Activated naive CD4-positive, alpha-beta T cell treated with Interleukin-2 at 50 U/mL for 16 hours (primary cell): ENCODE measurements at places on chromosomes 13 and 19.

GRCh38 chr19:11423791-11424181, 4.7 kb upstream of the RGL3 start:
- no peak for DNase-seq

- DNase-seq: no peak
Measured at GRCh38 chr13:78197231-78197630, 278.6 kb upstream of the EDNRB start.

DNA sequence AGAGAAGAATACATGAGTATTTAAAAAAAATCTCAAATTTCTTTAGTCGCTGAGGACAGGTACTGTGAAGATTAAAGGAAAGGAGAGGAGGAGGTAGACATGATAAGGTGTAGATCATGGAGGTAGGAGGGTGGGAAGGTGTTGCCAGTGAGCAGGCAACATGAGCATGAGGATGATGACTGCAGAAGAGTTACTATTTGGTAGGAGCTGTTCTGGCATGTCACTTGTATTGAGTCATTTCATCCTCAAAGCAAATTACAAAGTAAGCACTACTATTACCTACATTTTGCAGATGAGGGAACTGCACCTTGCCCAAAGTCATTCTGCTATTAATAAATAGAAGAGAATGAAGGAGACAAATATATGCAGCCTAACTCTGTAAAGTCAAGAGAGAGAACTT, 435.8 kb upstream of the KLF12 start:
- no peak for DNase-seq

GRCh38 chr13:99315186-99315585, 8.0 kb upstream of the GPR183 start:
- DNase-seq: no peak

DNA sequence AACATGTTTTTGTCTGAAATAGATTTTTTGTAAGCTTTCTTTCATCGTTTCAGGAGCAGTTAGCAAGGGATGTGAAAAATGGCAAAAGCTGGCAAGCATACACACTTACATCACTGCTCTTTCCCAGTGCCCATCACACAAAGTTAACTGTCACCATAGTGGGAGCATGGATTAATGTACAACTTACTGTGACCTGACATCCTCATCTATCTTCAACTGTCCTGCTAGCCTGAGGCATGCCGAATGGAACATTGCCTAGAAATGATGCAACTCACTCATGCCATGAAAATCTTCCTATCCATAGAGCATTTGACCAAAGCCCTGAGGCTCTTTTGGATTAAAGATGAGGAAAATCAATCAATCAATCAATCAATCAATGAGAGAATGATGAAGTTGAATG, 491.7 kb upstream of the SLC10A2 start:
- DNase-seq: no peak

DNA sequence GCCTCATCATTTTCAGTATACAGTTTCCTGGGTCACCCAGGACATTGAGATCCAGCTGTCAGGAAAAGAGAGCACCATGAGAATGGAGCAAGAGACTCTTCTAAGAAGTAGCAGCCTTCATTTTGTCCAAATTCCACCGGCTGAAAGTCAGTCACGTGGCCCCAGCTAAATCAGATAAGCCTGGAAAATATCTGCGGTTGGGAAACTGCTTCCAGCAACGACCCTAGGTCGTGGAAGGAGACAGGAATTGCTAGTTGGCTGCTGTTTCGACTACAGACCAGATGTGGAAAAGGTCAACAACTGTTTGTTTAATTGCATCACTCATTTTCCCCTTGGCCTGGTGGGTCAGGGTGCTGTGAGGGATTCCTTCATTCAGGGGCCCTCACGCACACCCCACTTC, 107.0 kb downstream of the ZNF536 start:
- no peak for DNase-seq

DNA sequence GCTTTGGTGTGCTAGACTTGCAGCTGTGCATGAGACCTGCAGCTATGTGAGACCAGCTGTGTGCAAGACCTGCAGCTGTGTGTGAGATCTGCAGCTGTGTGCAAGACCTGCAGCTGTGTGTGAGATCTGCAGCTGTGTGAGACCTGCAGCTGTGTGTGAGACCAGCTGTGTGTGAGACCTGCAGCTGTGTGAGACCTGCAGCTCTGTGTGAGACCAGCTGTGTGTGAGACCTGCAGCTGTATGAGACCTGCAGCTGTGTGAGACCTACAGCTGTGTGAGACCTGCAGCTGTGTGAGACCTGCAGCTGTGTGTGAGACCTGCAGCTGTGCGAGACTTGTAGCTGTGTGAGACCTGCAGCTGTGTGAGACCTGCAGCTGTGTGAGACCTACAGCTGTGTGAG, 6.7 kb upstream of the DCUN1D2 start:
- DNase-seq: no peak

DNA sequence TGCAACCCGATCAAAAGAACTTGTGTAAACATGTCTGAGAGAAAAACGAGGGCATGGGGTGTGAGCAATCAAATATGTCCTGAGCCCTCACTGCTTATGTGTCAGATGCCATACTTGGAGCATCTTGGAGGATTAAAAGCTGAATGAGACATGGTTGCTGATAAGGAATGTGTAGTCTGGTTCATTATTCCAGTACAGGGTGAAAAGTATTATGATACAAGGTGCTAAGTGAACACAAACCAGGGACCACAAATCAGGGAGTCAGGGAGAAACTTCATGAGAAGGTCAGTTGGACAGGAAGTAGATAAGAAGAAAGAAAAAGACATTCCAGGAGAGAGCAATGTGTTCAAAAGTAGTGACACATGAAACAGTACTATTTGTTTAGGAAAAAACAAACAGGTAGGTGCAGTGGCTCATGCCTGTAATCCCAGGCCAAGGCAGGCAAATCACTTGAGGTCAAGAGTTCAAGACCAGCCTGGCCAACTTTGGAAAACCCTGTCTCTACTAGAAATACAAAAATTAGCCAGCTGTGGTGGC, 2.0 kb upstream of the RCBTB1 start:
- no peak for DNase-seq

DNA sequence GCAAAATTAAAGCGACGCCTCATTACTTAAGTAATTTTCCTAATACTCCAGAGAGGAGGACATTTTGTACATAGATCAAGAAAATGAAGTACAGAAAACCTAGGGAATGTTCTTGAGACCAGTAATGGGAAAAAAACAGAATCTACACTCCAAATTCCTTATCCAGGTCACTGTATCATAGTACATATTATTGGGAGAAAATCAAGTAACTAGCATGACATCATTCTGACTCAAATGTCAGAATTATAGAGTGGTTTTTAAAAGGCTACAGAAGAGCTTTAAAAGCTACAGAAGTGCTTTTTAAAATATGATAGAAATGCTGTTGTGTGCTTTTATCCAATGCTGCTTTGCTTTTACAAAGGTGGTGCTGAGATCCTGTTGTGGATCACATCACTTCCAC, 86.3 kb upstream of the SLC15A1 start:
- DNase-seq: no peak

DNA sequence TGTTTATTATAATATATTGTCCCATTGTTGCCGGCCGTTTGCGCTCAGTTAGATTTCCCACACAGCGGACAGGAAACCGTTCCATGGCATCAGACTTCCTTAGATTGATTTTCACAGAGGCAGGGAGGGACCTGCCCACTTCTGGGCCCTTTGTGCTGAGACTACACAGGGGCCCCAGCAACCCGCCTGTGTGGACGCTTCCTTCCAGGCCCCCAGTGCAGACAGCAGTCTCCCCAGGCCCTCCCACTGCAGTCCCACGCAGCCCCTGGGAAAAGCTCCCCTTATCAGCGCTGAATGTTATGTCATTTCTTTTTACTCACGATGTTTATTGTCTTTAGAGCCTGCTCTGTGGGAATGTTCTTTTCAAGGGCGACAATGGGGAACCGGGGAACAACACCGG, 351.7 kb upstream of the ARGLU1 start:
- DNase-seq: no peak

GRCh38 chr19:17419154-17419620, 660 bp upstream of the MVB12A start:
- DNase-seq: no peak
